Cardiac muscle cell (in vitro differentiated cells and primary cell): ENCODE measurements at places on chromosomes 16 and 17.

DNA sequence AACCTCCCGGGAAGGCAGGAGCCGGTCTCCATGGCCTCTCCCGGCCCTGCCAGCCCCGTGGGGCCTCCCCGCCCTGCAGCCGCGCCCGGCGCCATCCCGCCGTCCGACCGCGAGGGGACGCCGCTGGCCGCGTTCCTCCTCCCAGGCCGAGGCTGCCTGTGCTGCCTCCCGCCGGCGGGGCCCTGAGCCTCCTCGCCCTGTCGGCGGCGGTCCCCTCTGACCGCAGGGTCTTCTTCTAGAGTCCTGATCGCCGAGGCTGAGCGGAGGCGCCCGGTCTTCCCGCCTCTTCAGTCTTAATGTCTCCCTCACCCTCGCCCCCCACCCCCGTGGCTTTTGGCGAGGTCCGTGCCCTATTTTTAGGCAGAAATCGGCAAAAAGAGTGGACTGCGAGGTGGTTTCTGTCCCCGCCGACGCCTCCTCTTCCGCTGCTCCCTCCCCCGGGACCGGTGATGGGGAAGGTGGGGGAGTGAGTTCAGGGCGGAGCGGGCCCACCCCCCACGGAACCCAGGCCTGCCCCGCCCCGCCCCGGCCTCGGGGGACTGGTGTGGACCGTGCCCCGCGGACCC lies 794 bp upstream of the CPNE7 start:
- peak; percentile 84 for DNase-seq

- no peak for DNase-seq
Observed at GRCh38 chr16:47624563-47624962, 163.4 kb downstream of the PHKB start.

- no peak for DNase-seq
Observed at GRCh38 chr16:30775131-30775391, 11.9 kb downstream of the ZNF629 start.

DNA sequence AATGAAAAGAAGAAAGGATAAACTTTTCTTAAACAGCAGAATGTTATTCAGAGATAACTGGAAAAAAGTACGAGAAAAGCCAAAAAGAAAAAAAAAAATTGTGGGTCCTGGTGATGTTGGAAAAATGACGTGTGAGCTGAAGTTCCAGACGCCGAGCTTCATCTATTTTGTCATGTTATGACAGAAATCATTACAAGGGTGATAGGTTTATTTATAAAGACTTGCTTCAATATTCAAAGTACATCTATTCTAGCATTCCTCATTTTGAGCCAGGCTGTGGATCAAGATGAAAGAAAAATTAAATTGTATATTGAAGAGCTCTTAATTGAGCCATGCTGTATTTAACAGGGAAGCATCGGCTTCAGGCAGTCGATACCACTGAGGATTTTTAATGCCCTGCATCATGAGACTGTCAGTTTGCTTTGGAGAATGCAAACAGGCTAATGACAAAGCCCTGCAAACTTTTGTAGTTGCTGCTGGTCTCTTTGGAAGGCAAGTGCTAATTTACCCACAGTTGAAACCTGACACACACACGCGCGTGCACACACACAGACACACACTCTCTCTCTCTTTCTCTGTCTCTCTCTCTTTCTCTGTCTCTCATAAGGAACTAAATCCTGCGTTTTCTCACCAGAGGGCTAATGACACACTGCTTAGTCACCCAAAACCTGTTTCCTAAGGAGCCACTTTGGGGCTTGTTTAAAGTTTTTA lies 110.7 kb downstream of the WWOX start:
- DNase-seq, result no peak

DNA sequence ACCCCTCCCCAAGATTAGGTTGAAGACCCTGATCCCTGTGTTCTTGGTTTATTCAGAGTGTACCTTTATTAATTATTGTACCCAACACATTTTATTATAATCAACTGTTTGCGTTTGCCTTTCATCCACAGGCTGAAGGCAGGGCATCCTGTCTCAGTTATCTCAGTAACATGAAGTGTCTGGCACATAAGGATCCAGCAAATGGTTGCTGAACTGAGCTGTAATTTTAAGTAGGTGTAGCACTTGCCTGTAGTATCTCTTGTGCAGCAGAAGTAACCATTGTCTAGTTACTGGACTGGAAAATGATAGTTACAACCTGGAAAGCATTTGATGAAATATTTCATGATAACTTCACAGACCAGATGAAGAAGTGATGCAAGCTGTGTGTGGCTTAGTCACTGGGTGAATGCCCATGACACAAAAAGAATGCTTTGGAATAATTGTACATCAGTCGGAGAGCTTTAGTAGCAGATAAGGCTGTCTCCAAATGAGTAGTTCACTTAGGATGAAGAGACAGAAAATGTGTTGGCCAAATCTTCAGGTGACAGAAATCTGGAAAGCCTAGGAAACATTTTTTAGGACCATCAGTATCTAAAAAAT lies 56.6 kb downstream of the ESRP2 start:
- DNase-seq, result peak; percentile 6

- peak; percentile 75 for DNase-seq
Observed at GRCh38 chr16:15829460-15829859, 27.4 kb downstream of the MYH11 start.

GRCh38 chr16:76910931-76911330 lies 280.1 kb upstream of the MON1B start:
- DNase-seq, result no peak

GRCh38 chr16:18039931-18040330 lies 296.6 kb downstream of the NPIPA8 start:
- no peak for DNase-seq

GRCh38 chr17:66354981-66355380 lies 52.6 kb downstream of the PRKCA start:
- DNase-seq, result no peak

DNA sequence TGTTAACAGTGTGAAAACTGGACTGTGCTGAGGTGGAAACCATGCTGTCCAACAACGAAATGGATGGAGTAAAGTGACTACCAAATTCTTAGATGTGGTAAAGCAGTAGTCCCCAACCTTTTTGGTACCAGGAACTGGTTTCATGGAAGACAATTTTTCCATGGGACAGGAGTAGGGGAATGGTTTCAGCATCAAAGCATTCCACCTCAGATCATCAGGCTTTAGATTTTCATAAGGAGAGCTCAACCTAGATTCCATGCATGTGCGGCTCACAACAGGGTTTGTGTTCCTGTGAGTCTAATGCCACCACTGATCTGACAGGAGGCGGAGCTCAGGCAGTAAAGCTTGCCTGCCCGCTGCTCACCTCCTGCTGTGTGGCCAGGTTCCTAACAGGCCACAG lies 11.5 kb downstream of the SLX4 start:
- no peak for DNase-seq

- DNase-seq, result peak; percentile 66
Observed at GRCh38 chr17:17494870-17495535, 1.2 kb downstream of the RASD1 start.

GRCh38 chr17:73334771-73335513 lies 23.1 kb upstream of the CDC42EP4 start:
- no peak for DNase-seq

- DNase-seq, result no peak
Observed at GRCh38 chr17:2319051-2319450, 15.3 kb downstream of the SRR start.

DNA sequence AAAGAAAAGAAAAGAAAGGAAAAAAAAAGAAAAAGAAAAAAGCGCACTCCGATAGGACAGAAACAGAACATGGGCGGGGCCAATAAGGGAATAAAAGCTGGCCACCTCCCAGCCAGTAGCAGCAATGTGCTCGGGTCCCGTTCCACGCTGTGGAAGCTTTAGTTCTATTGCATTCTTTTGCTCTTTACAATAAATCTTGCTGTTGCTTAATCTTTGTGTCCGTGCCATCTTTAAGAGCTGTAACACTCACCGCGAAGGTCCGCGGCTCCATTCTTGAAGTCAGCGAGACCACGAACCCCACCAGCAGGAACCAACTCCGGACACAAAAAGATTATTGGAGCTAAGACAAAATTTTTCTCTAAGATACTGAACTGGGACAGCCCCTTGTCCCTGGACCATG lies 3.1 kb upstream of the ARL5C start:
- DNase-seq, result no peak

DNA sequence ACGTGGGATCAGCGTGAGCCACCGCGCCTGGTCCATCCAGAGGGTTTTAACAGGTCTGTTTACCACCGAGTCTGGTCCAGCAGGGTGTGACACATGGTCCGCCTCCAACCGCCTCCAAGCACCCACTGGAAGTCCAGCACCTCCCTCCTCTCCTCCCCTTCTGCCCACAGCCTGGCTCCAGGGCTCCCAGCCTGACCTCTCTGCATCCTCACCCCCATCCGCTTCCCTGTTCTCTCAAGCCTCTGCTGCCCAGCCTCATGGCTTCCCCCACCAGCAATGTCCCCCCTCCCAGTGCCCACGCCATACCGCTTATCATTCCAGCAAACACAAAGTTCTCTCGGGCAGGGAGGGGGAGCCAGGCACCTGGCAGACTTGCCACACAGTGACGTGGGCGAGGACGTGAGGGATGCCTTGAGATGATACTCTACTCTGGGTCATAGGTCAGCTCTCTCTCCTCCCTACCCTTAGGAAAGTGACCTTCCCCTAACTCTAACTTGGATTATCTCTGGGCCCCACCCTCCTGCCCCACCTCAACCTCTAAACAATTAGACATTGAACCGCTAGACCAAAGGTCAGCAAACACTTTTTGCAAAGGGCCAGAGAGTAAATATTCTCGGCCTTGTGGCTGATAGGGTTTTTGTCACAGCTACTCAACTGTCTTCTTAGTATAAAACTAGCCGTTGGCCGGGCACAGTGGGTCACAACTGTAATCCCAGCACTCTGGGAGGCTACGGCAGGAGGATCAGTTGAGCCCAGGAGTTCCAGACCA lies 23.1 kb downstream of the CDC42EP4 start:
- no peak for DNase-seq

- DNase-seq, result no peak
Observed at GRCh38 chr17:70100983-70101382, 26.0 kb downstream of the KCNJ16 start.

- no peak for DNase-seq
Observed at GRCh38 chr16:74605746-74606520, 981 bp downstream of the GLG1 start.

DNA sequence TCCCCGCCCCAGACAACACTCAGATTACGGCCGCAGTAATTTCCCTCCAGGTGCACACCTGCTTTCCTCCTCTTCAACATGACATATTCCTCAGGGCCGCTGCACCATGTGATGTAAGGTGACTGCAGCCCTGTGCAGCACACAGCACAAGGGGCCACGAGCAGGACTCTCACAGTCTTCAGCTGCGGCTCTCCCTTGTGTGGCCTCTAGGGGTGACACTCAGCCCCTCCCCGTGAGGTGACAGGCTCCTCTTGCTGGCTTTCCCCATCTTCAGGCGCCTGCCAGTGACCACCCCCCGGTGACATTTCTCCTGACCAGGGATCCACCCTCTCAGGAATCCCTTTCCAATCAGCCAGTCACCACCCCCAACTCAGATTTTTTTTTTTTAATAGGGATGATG lies 31.3 kb upstream of the ABCC3 start:
- no peak for DNase-seq

DNA sequence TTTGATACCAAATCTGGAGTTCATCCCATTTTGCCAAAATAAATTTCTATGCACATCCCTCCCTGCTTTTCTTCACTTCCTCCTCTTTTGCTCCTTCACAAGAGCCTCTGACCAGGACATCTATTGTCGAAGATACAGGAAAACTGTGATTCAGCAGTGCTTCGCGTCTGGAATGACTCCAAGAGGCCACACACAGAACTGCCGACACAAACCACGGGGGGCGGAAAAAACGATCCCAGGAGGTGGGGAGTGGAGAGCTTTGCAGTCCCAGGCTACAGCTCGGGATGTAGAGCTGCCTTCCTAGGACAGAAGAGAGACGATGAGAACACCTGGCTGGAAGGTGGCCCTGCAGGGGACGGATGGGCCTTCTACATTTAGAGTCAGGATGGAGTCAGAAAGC lies 102.8 kb downstream of the XYLT1 start:
- peak; percentile 36 for DNase-seq

DNA sequence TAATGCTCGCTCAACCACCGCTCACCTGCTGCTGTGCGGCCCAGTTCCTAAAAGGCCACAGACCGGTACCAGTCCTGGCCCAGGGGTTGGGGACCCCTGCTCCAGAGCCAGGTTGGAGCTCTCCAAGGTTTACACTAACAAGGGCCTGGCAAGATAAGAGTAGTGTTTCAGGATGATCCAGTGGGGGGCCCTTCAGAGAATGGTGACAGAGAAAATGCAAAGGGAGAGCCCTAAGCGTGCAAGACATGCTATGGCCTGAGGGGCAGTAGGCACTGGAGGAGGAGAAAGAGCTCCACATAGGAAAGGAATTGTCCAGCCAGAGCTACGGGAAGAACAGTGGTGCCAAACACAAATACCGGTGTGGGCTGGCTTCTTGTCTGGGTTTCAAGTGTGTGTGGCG lies 233.4 kb downstream of the STX8 start:
- no peak for DNase-seq

DNA sequence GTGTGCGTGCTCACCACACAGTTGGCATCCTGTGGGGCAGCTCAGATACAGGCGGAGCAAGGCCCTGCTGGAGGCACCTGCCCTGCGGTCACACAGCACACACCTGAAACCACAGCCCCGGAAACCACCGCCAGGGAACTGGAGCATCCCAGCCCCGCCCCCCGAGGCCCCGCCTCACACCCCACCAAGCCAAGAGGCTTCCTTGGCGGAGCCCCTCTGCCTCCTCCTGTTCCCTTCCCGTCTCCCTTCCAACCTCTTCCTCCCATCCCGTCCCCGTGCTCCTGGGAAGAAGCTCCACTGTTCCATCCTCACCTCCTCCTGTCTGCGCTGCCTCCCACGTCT lies 205.5 kb downstream of the NTN1 start:
- no peak for DNase-seq

DNA sequence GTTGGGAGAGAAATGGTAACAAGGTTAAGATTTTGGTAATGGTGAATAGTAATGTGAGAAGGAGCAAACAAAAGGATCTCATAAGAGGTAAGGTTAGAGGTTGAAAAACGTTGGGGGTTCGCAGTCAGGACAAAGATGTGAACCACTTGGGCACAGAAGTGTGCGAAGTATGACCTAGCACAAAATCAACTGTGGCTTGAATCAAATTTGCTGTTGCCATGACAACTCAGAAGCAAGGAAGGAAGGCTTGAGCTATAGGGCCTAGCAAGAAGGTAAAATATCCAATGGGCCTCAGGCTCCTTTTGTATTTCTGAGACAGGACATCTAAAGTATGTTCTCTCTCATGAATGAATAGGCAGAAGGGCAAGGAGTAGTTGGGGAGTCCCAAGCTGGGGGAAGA lies 24.5 kb upstream of the TEKT1 start:
- no peak for DNase-seq

DNA sequence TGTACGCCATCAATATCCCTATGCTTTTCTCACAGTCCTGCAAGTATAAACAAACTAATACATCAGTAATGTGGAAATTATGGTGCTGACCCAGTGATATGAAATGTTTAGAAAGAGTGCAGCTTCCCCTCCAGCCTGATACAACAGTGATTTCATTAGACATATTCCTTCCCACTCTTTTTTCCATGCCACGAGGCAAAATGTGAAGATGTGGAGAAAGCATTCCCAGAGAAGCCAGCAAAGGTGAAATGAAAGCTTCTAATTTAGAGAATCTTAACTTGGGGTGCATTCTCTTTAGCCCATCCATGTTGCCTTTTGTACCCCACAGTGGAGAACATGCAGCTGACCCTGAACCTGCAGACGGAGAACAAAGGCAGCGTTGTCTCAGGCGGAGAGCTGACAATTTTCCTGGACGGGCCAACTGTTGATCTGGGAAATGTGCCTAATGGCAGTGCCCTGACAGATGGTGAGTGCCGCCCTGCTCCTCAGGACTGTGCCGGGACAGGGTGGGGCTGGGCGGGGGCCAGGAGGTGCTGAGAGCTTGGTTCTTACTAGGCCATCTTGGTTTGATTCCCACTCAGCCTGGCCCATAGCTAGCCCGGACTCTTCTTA lies 77.8 kb downstream of the WWP2 start:
- no peak for DNase-seq
